ENCODE measurements at places on chromosomes 6 and 20.

DNA sequence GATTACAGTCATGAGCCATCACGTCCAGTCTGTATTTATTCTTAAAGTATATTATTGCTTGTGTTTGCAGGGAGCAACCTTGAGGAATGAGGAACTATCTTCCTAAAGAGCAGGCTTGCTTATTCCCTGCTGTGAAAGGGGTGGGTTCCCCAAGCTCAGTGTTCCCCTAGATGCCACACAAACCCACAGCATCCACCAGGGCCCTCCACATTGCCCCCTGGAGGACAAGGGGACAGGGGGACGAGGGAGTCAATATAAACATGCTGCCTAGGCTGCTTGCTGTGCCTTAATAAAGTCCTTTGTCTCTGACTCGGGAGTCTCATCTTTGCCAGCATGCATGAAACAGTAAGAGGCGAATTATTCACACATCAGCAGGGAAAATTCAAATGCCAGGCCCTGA is 8.0 kb upstream of the IDH3B start:
- DNase-seq = no peak

DNA sequence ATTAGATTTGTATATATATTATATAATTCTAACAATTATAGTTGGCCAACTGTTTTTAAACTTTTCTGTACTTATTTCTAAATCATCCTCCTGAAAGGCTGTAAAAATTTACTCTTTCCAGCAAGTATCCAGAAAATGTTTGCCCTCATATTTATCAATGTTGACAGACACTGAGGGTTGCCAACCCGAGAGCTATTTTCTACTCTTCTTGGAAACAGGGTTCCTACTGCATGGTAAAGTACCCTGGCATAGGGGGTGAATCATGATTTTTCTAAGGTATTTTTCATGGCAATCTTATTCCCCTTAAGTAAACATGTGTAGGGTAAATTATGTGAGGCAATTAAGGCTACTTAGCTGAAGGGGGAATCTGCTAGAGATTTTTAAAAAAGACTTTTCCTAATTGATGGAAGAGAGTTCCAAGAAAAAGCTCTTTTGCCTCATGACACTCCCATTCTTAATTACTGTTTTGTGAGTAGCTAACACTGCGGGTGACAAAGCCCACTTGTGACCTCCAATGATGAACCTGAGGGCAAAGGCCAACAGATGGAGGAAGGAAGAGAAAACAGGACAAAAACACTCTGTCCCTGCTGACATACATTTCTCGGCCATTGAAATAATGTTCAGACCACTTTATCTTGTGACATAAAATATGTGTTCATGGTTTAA is 37.9 kb downstream of the GPX5 start:
- DNase-seq = no peak

DNA sequence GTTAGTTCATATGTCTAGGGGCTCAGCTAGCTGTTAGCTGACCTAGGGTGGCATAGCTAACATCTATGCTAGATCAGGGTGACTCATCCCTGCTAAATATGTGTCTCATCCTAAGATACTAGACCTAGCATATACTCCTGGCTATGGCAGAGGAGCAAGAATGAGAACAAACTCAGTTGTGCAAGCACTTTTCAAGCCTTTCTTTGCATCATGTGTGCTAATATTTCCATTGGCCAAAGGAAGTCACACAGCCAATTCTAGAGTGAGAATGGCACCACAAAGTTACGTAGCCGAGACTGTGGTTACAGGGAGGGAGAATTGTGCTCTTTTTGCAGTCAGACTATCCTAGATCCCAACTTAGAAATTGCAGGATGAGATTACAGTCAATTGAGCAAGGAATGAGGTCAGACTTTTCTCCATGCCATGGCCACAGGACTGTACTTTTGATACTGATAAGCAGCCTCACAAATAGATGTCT is 78.7 kb downstream of the PLCB4 start:
- no peak for DNase-seq

GRCh38 chr20:48645666-48646065 is 182.1 kb downstream of the PREX1 start:
- no peak for DNase-seq

DNA sequence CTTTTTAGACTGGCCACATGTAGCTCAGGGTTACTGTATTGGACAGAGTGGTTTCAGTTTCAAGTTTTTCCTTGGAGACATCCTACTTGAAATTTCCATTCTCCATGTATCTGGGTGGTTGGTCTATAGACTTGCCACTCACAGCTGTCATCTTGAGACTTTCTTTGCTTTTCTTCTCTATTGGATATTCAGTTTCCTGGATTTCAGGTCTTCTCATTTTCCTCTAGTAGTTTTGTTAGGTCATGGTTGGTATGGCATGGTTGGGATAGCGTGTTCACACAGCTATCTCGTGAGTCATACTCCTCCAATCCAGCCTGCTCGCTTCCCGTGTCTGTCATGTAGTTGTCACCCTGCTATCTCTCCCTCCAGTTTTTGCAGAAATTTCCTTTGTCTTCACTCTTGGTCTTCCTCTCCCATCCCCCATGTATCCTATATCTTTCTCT is 48.3 kb downstream of the PTPN1 start:
- DNase-seq = no peak

GRCh38 chr6:42784717-42785498 is 3.1 kb downstream of the BICRAL start:
- DNase-seq = no peak

GRCh38 chr6:95228636-95229035 is 348.7 kb upstream of the MANEA start:
- DNase-seq = no peak

DNA sequence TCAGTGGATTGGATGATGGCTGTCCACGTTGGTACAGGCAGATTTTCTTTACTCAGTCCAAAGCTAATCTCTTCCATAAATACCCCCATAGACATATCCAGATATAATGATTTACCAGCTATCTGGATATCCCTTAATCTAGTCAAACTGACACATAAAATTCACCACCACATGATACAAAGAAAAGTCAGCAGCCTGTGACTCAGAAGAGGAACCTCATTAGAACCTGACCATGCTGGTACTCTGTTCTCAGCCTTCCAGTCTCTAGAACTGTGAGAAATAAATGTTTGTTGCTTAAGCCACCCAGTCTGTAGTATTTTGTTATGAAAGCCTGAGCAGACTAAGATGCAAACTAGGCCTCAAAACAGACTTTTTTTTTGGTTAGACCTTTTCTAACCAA is 431.3 kb upstream of the RNF217 start:
- no peak for DNase-seq

DNA sequence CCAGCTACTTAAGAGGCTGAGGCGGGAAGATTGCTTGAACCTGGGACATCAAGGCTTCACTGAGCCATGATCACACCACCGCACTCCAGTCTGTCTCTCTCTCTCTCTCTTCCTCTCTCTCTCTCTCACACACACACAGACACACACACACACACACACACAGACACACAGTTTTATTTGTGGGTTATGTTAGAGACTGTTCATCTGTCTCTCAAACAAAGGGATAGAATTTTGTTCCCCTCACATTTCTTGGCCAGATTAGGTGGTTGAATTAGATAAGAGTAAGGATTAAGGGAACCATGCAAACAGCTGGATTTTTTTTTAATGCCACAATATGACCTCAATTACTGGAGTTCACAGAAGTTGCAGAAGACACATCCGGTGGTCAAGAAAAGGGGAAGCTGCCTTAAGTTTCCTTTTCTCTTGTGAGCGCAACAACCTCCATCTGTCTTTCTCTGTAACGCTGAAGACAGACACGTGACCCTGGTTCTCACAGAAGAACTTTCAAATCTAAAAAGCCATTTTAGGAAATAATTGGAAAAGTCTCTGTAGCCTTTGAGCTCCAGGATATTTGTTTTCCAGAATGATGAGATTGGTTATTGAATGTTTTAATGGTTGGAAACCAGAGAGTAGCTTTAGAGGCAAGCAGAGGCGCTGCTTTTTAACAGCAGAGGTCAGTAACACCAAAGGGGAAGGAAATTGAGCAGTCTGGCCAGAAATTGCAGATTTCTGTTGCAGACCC is 32.9 kb upstream of the LGSN start:
- DNase-seq = no peak

- no peak for DNase-seq
Measured at GRCh38 chr20:58818586-58819285, 32.0 kb downstream of the GNAS-AS1 start.

GRCh38 chr20:52433326-52434040 is 241.9 kb upstream of the ZFP64 start:
- no peak for DNase-seq

- no peak for DNase-seq
Measured at GRCh38 chr6:90941885-90942284, 355.0 kb upstream of the MAP3K7 start.

DNA sequence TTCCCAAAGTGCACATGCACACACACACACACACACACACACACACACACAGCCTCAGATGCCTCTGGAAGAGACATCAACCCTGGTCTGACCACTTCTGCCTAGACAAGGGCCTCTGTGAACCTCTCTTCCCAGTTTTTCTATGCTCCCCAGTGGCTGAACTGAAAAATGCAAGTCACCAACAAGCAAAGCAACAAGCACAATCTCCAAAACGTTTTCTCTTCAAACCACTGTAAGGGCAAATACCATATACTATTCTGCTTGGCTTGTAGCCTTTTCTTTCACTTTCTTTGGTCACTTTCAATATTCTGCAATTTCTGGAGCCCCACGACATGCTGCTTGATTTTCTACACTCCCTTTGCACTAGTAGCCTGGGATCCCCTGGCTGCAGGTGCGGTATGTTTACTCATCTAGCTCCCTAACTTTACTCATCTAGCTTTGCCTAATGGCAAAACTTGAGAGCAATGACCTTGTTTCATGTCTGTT is 121.4 kb upstream of the DST start:
- no peak for DNase-seq

- DNase-seq = no peak
Measured at GRCh38 chr20:56893226-56893917, 264.3 kb downstream of the TFAP2C start.

DNA sequence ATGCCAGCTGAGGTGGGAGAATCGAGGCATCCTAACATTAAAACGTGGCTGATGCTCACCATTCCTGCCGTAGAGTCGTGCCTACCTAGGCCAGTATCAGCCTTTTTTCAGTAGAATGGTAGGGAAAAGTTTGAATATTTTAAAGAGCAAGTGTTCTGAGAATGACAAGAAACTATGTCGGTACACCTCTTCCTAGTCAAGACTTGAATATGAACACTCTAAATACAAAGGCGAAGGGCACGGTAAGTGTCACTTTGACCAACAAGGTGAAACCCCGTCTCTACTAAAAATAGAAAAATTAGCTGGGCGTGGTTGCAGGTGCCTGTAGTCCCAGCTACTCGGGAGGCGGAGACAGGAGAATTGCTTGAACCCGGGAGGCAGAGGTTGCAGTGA is 1.0 kb downstream of the GINM1 start:
- DNase-seq = no peak

- DNase-seq = no peak
Measured at GRCh38 chr6:3304500-3305215, 45.9 kb downstream of the PSMG4 start.

GRCh38 chr6:71489736-71490135 is 201.1 kb downstream of the OGFRL1 start:
- DNase-seq = no peak

GRCh38 chr20:3164043-3164762 is 4.5 kb upstream of the FASTKD5 start:
- no peak for DNase-seq

- no peak for DNase-seq
Measured at GRCh38 chr20:20904501-20904831, 192.0 kb upstream of the RALGAPA2 start.

- no peak for DNase-seq
Measured at GRCh38 chr6:39173270-39173669, 56.0 kb downstream of the KCNK5 start.

DNA sequence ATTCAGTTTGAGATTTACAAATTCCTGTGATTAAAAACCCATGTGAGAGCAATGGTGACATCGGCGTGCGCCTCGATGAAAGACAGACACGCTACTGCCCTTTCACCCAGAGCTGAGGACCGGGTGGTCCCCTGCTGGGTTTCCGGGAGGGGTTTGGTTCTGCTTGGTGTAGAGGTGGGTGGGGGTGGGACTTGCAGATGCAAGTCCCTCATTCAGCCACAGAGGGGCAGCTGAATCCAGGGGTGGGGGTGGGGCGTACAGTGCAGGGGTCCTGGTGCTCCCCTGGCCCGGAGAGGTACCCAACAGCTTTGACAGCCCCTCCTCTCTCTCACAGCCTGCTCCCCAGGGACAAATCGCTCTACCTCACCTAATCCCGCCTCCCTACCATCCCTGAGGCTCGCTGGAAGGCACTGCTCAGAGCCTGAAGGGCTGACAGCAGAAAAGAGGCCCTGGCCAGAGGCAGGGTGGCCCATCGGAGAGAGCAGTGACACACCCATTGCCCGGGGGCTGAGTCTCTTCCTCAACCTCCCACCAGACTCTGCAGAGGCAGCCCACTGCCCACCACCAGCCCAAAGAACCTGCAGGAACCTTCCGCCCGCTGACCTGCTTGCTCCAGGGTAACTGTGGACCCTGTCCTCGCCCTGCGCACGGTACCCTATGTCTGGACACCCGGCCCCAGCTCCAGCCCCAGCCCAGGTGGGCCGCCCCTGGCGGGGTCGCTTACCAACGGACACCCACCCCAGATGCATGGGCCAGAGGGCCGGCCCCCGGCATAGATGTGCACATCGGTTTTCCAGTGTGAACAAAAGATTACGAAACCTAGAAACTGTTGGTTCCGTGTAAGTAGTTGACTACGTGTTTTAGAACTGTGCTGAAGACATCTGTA is 118.4 kb downstream of the JPH2 start:
- no peak for DNase-seq

GRCh38 chr6:112194511-112194910 is 59.9 kb downstream of the LAMA4 start:
- DNase-seq = no peak

DNA sequence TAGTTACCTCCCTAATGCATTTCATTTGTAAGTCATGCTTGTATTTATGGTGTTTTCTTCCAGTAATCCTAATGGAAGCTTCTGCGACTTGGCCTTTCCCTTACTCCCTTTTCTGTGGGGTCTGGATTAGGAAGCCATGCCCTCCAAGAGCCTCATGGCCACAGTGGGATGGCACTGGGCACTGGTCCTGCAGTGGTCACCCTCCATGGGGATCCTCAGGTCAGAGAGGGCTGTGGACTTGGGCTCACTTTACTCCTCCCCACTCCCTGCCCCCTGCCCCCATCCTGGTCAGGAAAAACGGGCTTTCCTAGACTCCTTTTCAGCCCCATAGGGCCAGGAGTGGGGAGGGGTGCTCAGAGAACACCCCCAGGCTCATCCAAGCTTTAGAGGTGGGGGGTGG is 49.9 kb downstream of the EBF4 start:
- DNase-seq = no peak

GRCh38 chr20:49539481-49540231 is 28.3 kb downstream of the PTGIS start:
- no peak for DNase-seq

- no peak for DNase-seq
Measured at GRCh38 chr6:87180105-87180728, 24.9 kb downstream of the ZNF292 start.

- DNase-seq = no peak
Measured at GRCh38 chr20:58402827-58403226, 13.8 kb downstream of the VAPB start.

GRCh38 chr6:145278163-145278807 is 457.0 kb downstream of the EPM2A start:
- no peak for DNase-seq

GRCh38 chr6:52388790-52389189 is 26.8 kb downstream of the PAQR8 start:
- peak; percentile 73 for DNase-seq

Measured in cerebellum (tissue), 4 donors.